ENCODE measurements at places on chromosomes 12 and 14.

DNA sequence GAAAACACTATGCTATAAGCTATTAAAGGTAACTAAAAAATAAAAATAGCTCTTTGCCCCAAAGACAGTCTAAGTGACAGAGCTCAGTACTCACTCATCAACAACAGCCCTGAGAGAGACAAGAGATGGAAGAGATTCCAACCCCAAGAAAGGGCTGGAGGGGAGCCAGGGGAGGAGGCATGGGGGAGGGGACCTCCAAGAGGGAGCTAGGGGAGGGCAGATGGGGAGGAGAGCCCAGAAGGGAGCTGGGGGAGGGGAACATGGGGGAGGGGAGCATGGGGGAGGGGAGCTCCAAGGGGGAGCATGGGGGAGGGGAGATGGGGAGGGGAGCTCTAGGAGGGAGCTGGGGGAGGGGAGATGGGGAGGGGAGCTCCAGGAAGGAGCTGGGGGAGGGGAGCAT, 7.7 kb downstream of the SSH1 start:
- DNase-seq: no peak

DNA sequence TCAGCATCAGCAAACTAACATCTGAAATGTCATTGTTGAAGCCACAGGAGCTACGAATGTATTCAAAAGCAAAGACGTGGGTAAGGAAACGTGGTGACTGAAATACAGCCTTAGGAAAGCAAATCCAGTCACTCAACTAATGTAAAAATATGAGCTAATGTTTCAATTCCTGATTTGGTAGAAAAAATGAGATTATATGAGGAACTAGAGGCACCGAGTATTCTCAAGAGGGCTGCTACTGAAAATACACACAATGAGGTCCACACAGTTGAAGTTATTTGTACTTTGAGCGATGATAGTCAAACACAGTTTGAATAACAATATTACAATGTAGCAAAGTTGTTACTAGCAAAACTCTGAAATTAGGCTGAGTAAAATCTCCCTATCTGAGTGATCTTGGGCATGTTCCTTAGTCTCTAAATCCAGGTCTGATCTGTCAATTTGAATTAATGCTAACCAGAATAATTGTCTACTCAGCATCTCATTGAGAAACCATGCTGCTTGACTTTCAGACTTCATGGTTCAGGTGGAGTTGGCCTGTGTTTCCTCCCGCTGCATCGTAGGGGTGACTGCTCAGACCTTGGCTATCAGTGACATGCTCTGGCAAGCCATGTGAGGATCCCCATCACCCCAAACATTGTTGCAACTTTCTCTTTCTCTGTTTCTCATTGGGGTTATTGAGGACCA, 467.1 kb upstream of the SOX5 start:
- no peak for DNase-seq

GRCh38 chr14:87837296-87837695, 155.7 kb downstream of the GALC start:
- DNase-seq: no peak

DNA sequence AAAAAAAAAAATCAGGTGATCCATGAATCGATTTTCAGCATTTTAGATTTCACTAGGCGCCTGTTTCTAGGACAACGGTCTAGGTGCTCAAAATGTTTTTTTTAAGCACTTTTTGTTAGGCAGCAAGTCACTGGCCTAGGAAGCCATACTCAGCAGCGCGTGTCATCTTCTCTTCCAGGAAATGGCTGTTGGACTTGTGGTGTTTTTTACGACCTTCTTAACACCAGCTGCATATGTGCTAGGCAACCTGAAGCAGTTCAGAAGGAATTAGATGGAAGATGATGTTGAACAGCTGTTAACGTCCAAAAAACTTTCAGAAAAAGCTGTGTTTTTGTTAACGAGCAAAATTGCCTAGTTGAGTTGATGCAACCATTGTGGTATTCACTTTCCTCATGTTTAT, 868 bp downstream of the COX8C start:
- no peak for DNase-seq

DNA sequence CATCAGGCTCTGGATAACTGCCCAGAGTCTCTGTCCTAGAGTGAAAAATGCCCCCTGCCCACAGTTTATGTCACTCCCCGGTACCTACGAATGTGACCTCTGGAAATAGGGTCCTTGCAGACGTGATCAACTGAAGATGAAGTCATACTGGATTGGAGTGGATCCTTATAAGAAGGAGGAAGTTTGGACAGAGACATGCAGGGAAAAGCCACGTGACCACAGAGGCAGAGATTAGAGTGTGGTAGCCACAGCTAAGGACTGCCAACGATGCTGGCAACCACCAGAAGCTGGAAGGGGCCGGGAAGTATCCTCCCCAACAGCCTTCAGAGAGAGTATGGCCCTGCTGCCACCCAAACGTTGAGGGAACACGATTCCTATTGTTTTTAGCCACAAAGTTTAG, 101.2 kb upstream of the NCOR2 start:
- no peak for DNase-seq

- DNase-seq: no peak
These were observed 11.0 kb downstream of the DLST start for GRCh38 chr14:74892745-74893144.

- no peak for DNase-seq
These were observed 41.2 kb downstream of the SLC25A21 start for GRCh38 chr14:37131205-37131604.

DNA sequence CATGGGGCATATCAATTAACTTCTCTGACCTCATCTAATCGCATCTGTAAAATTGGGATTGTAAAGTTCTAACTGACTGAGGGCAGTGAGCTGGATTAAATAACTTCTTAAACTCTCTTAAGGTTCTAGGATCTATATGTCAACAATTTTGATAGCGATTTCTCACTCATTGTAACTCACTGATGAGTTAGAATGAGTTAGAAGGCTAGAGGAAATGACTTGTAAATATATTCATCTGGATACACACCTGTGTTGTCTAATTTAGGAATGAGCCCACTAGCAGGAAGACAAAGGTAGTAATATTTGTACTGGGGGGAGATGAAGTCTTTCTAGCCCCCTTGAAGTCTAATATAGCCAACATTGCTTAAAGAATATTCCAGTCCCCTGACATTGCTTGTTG, 46.3 kb upstream of the CERS5 start:
- no peak for DNase-seq

DNA sequence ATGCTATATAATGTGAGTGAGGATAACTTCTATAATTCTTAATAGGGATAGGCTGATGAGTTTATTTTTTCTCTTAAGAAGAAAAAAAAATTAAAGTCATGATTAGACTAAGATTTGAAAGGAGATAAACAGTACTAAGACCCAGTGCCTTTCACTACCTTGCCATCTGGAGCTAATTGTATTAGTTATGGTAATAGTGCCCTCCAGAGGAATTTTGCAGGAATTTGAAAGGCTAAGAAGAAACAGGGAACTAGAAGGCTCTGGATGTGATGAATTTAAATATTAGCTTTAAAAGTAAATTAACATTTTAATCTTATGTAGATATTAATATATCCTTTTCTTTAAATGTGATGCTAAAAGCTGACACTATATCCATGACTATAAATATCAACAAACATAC, 36.6 kb upstream of the PIK3C2G start:
- peak; percentile 21 for DNase-seq

DNA sequence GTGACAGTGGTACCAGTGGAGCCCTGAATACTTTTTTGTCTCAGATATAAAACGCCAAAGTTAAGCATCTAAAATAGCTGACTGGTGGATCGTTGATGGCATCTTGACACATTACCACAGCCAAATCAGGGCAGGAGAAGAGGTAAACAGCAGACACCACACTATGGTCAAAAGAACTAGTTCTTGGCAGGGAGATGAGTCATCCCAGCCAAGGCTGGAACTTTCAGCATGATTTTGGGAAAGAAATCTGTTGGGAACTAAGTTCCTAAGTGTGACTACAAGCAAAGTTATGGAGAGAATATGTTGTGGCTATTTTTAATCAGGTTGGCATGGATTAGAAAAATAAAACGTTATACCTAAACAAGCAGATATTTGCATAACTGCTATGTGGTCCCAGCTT, 36.9 kb downstream of the LGR5 start:
- DNase-seq: no peak

DNA sequence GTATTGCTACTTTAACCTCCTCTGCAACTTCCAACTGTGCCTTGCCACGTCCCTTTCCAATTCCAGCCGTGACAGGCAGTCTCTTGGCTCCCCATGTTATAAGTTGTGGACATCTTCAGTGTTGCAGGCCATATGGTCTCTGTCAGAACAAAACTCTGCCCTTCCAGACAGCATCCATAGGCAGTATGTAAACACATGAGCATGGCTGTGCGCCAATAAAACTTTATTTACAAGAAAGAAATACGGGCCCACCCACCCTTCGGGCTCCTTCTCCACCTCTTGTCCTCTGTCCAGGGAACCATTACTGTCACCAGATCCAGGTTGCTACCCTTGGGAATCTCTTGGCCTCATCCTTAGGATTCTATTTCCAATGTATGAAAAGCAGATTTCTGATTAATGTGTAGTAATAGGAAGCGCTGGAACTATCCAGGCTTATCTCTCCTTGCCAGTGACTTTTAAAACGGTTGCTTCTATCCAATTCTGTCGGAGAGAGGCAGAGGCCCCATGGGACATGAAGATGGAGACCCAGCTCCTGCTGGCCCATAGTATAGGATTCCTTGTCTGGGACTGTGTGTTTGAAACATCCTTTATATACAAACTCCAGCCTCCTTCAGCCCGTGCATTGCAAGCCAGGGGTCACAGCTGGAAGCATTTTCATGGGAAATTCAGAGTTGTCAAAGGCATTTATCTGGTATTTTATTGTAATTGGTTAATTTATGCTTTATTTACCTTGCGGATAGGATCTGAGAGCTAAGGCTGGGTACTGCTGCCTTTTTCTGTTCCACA, 114.4 kb downstream of the ZNF664 start:
- DNase-seq: no peak

- no peak for DNase-seq
These were observed 319.1 kb downstream of the ZFP36L1 start for GRCh38 chr14:68473794-68474193.

GRCh38 chr12:55698241-55698955, 9.3 kb downstream of the ITGA7 start:
- DNase-seq: no peak

DNA sequence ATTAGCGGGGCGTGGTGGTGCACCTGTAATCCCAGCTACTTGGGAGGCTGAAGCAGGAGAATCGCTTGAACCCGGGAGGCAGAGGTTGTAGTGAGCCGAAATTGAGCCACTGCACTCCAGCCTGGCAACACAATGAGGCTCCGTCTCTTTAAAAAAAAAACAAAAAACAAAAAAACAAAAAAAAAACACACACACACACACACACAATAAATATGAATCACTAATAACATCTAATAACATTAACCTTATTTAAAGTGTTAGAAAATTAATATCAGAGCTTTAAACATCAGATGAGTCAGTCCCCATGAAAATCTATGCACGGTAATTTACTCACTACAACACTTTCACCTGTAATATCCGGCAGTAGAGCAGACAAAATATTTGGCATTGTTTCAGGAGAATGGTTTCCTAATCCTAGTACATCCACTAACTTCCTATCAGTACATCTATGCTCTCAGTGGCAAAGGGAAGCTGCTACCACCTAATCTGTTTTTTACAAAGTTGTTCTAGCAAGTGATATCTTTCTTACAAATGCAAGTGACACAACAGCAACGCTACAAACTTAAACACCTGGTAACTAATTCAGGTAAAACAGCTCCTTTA, 36.2 kb downstream of the MED13L start:
- no peak for DNase-seq

- no peak for DNase-seq
These were observed 68.8 kb downstream of the DRAM1 start for GRCh38 chr12:101946233-101946611.

DNA sequence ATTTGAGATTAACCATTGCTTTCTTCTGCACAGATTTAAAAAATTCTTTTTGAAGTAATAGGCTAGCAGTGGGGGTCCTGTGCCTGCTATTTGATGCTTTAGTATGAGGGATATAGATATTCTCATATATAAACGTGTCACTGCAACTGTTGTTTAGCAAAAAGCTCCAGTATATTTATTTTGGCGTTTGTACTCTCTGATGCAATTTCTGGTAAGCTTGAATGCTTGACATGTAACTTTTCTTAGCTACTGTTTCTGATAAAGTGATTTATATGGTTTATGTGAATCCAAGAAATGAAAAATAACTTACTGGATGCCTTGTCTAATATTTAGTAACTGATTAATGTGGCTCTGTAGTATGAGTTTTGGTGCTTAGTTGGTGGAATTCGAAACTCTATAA, 77.1 kb downstream of the TTLL5 start:
- DNase-seq: no peak

GRCh38 chr12:116812238-116812637, 69.0 kb downstream of the HRK start:
- DNase-seq: no peak

GRCh38 chr12:109582636-109583035, 9.0 kb downstream of the MVK start:
- DNase-seq: no peak

- DNase-seq: no peak
These were observed 358.5 kb upstream of the SFSWAP start for GRCh38 chr12:131352296-131352900.

DNA sequence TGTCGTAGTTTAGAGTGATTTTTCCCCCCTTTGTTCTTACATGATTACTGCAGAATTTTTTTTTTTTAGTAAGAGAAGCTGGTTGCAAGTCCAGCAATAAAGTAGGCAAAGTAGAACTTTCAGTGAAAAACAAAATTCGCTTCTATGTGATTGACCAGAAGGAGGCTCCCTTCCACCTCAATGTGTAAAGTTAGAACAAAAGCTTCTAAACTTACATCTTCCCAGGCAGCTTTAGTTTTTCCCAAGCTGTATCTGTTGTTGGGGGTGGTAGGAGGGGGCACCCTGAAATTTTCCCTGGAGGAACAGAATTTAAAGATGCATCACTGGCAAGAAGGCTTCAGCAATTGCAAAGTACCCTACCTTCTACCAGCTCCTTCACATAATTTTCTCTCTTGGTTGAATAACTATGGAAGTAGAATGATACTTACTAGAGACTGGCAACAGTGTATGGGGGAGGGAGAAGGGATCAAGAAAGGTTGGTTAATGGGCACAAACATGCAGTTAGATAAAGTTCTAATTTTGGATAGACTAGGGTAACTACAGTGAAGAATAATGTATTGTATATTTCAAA, 87.3 kb upstream of the E2F7 start:
- DNase-seq: no peak

GRCh38 chr12:116087962-116088361, 189.5 kb downstream of the MED13L start:
- no peak for DNase-seq

DNA sequence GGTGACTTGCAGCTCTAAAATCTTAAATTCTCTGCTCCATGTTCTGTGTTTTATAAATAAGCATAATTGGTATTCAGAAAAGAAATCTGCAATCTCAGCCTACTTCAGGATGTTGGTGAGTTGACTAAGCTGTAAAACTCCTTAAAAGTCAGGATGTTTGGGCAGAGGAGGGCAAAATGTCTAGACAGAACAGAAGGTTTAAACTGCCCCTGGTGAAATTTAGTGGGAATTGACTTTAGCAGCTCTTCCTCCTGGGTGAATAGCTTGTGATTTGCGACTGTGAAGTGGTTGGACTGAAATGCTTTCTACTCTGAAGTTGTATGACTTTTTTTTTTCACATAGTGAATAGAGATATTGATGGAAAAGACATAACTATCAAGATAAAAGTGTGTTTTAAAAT, 85.8 kb downstream of the CAND1 start:
- DNase-seq: no peak
